ENCODE measurements at places on chromosomes 11 and 22. TPM values are rescaled to one million over a fixed set of nuclear protein-coding genes. Genes with fewer than 3 reads are reported as not detected.
A peak's percentile ranks its signal among the peaks of the same experiment; 100 is the strongest.

SPDYC gene
- polyA plus RNA-seq: not detected

DNA sequence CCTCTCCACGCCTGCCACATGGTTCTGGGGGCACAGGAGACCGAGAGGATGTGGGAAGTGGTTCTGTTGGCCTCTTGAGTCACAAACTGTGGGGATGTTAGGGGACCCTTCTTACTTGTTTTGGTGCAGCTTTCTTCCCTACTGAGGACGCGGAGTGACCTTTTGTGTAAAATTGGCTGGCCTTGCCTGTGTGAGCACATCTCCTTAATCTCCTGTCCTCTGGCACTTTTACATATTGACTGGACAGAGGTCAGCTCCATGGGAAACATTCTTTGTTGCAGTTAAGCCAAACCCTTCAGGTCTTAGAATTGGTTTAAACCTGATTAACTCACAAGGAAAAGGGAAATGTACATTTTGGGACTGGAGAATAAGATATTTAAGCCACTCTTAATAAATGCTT lies 51.2 kb upstream of the TENM4 start:
- no peak for DNase-seq

DNA sequence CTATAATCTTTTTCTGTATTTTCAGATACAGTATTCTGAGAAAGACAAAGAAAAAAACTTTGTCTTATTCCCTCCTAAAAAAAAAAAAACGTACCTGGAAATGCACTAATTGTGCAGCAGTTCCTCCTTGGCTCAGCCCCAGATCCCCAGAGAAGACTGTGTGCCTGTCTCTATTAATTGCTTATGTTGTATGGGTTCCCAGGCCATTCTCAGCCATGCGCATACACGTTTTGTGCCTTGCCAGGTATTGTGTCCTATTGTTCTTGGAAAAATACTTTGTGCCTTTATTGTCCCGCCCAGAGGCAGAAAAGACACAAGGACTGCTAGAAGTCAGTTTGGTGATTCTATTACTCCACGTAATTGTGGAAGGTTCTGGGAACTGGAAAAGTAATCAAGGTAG lies 91.2 kb downstream of the PIWIL4 start:
- no peak for DNase-seq

ANO5 gene
- not detected for polyA plus RNA-seq

DNA sequence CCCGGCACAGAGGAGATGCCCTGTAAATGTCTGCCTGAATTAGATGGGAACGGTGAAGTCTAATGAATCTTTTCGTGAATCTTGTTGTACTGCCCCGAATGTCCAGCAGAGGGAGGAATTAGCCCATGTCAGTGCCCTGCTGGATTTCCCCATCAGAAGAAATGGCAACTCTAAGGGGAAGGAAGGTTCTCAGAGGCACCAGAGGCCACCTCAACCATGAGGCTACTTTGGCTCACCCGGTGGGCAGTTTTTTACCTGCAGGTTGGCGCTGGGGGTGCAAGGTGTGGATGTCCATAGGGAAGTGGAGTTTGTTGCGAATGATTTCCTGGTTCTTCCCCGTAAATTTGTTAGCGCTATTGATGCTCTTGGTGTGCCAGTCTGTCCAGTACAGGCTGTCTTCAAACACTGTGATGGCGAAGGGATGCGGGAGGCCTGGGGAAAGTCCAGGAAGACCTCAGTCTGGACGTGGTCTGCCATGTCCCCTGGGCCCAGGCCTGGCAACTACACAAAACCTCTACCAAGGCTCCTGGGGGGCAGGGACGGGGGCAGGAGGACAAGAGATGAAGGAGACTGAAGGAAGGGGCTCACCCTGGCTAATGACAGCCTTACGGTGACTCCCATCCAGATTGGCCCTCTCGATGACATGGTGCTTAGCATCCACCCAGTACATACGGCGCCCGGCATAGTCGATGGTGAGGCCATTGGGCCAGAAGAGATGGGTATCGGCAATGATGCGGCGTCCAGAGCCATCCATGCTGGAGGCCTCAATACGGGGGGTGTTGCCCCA lies 28.5 kb downstream of the LRP4 start:
- DNase-seq: peak; percentile 39

DNA sequence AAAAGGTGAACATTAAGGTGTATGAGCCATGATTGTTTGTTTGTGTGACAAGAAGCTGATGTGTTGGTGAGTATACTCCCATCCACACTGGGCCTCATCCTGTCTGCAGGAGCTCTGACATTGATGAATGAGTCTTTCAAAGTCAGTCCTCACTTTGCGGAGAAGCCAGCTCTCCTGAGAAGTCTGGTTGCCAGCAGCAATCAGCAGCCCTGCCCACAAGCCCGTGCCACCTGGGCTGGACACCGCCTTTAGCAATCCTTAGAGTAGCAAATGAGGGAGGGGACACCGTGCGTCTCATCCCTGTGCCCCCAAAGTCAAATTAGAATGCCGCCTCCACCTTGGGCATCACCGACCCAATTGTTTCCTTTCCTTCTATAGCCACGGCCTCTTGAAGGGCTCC lies 174.8 kb upstream of the NECTIN1 start:
- no peak for DNase-seq

DNA sequence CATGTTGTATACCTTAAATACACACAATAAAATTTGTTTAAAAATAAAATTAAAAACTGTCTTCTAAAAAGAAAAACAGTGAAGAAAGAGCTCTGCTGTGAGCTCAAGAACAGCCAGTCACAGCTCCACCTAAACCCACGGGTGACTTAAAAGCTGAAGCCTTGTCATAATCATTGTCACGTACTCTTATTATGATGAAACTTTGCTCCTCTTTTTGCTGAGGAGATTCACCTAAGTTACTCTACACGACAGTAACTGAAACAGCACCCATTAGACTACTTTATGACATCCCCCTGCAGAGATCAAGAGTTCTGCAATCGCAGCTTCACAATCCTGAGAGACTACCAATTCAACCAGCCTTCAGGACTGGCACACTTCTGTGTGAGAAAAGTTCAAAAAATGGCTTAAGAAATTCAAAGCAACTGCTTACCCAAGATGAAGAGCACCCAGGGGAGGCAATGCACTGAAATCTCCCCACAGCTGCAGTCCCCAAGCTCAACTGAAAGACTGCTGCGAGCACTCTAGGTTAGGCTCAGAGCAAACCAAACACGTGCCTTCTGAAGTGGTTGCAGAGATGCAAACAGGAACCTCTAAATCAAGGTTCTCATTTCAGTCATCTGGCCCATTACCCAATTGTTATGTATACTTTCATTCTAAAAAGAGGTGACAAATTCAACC lies at the start of gene JAML:
Gene JAML, minus strand, starts transcription at position 501 of the 678 bp plus-strand sequence. CDS start 10,145 bp downstream, outside the sequence.
- no peak for DNase-seq

CASP5 gene
- 0.07 TPM for polyA plus RNA-seq

MYOD1 gene
- polyA plus RNA-seq: not detected

DNA sequence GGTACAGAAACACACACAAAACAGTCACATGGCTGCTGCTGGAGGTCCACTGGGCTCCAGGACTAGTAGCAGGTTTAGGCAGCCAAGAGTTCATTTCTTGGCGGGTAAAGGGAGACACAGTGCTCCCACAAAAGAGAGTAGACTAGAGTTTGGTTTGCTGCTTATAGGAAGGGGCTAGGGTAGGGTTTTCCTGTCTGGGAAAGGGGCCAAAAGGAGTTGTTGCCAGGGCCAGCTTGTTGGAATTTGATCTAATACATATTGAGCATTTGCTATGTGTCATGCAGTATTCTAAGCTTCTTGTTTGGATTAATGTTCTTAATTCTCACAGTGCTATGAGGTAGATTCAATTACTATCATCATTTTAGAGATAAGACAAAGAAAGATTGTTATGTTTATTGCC lies 195.1 kb upstream of the PLET1 start:
- no peak for DNase-seq

ADAMTS15 gene
- 5.8 TPM for polyA plus RNA-seq

GRCh38 chr11:128345316-128345715 lies 242.0 kb downstream of the ETS1 start:
- DNase-seq: no peak

WNT7B gene
- polyA plus RNA-seq: 0.56 TPM

DNA sequence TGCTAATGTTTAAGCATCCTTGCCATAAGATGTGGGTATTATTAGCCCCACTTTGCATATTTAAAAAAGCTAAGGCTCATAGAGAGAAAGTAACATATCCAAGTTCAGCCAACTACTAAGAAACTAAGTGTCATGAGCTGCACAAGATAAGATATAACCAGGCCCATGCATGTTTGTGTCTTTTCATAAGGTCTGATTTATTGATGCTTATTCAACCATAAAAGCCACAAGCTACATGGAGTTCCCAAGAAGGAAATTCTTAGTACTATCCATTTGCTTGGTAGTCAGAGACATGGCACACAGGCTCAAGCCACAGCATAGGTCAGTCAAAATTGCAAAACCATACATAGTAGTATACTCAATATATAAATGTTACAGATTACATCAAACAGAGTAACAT lies 488.5 kb downstream of the SOX6 start:
- no peak for DNase-seq

DNA sequence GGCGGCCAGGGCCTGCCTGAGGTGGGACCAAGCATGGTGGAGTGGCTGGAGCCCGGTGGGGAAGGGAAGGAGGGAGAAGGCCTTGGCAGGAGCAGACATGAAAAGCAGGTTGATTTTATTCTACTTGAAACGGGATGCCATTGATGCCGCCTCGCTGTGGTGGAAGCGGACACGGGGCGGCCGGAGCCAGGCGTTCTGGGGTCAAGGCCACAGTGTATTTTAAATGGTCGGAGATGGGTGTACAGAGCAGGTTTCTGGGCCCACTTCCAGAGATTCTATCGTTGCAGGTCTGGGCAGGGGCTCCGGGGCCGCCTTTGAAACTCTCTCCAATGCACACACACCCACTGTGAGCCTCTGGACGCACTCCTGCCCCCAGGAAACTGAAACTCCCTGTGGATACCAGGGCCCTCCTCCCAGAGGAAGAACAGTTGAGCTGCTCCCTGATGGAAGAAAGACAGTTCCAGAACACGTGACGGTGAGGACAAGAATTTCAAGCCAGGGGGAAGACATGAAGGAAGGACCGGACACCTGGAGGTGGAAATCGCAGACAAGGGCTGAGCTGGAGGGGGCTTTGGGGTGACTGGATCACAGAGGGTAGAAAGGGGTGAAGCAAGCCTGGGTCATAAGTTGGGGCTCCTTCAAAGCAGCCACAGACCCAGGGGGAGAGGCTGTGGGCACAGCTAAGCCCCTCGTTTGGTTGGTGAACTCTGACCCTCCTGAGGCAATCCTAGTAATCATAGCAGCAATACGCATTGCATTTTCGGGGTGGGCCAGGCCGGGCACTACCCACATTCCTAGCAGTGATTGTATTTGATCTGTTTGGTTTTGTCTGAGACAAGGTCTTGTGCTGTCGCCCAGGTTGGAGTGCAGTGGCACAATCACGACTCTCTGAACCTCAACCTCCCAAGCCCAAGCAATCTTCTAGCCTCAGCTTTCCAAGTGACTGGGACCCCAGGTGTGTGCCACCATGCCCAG lies 12.3 kb upstream of the LINC01488 start:
- no peak for DNase-seq

- no peak for DNase-seq
Observed at GRCh38 chr22:26542831-26543230, 30.6 kb upstream of the TFIP11 start.

GRCh38 chr11:85276332-85276731 lies 350.8 kb downstream of the DLG2 start:
- DNase-seq: no peak

DNA sequence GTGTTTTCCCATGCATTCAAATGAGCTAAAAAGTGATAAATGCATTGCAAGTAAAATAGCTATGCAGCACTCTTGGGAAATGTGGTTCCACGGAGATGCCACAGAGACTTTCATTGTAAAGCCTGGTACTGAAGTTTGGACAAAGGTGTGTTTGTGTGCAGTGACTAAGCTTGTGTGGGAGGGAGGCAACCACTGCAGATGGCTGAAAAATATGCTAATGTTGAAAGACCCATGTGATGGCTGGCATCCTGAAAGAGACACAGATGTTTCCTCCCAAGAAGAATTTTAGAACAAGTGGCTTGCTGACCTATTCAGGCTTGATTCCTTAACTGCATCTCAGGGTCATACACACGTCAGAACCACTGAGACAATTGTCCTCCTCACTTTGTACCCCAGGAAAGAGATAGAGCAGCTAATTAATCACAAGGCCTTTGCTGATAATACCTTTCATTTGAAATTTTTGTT lies 73.8 kb downstream of the FAM76B start:
- DNase-seq: no peak

GRCh38 chr11:128790196-128790595 lies 76.9 kb downstream of the KCNJ1 start:
- DNase-seq: no peak

OR6T1 gene
- not detected for polyA plus RNA-seq

GRCh38 chr11:118111019-118111743 lies 24.4 kb upstream of the SMIM35 start:
- DNase-seq: no peak
